Omental fat pad (tissue), 4 donors: ENCODE measurements at places on chromosomes 2 and 18. TPM values are rescaled to one million over a fixed set of nuclear protein-coding genes. Genes with fewer than 3 reads are reported as not detected.
A peak's percentile ranks its signal among the peaks of the same experiment; 100 is the strongest.

Gene IL1RN
- total RNA-seq = 8.8 TPM

Gene SERPINB3
- total RNA-seq = not detected

Gene CTAGE1
- not detected for total RNA-seq

Gene ALPP
- total RNA-seq = not detected

Gene METTL8
- total RNA-seq = 21.4 TPM

DNA sequence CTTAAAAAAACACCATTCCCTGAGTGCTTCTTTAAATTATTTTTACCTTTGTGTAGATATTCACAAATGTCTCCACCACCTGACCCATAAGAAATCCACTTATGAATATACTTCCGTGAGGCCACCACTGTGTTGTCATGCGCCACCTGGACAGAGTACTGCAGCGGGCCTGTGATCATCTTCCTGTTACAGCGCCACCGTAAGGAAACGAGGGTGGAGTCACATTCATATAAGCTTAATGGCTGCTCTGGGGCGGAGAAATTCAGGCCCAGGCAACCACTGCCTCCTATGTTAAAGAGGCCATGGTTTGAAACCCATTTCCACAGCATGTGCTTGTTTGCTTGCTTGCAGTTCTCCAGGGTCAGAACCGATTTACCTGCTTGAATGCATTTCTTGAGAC, 17.7 kb downstream of the PLA2R1 start:
- DNase-seq = no peak

DNA sequence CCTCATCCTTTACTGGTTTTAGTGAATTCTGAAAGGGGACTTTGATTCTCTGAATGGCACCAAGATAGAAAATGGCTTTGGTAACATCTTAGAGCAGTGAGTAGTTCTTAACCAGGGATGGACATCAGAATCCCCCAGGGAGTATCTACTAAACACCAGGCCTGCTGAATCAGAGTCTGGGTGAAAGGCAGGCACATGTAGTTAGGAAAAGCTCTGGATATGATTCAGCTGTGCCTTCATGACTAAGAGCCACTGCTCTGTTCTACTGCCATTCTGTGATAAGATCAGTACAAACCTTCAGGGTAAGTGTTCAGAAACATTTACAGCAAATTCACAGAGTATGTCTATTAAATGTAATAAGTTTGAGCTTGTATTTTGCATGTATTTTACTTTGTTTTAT, 46.2 kb upstream of the B3GNT2 start:
- no peak for DNase-seq

DNA sequence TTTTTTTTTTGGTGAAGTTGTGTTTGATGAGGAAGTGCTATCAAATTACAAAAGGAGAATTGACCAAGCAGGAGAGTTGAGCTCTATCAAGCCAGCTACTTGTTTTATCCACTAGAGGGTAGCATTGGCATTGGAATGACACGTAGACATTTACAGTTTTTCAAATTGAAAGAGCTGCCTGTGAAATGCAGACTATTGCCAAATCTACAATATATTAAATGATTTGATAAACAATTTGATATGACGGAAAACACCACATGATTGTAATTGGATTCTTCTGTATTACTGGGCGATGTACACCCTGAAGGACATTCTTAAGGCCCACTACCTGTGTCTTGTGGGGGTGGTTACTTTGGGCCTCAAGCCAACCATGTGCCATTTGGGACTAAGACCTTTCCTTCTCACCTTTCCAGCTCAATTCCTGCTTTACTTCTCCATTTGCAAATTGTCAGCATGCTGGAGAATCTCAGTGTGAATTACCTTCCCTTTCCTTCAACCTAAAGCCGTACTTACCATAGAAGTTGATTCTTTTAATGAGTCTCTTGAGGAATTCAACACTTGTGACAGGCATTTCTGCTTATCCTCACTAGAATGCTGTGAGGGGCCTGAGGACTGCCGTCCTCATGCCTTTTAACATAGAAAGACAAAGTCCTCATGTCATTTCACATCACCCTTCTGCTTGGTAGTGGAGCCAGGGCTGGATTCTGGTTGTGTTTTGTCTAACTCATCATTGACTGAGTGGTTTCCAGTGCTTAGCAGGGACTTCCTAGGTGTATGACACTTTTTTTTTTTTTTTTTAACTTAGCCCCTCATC, 134.8 kb upstream of the THUMPD2 start:
- no peak for DNase-seq

- DNase-seq = no peak
Measured at GRCh38 chr2:11949732-11950523, 203.5 kb downstream of the LPIN1 start.

GRCh38 chr18:13241893-13242175, 23.3 kb downstream of the LDLRAD4 start:
- DNase-seq = no peak

DNA sequence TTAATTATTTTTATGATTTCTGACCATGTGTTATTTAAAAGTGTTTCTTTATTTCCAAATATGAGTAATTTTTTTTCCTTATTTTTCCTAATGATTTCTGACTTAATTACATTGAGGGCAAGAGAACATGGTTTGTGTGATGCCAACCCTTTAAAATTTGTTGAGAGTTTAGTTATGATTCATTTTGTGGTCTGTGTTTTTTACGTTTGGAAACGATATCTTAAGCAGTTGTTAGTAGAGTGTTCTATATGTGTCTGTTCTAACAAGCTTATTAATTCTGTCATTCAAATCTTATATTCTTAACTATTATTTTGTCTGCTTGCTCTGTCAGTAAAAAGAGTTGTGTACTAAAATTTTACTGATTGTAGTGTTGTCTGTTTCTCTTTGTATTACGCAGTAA, 15.0 kb downstream of the NAB1 start:
- DNase-seq = no peak

GRCh38 chr18:12944709-12945108, 3.1 kb upstream of the SEH1L start:
- no peak for DNase-seq

GRCh38 chr2:23037596-23037995, 347.4 kb upstream of the KLHL29 start:
- no peak for DNase-seq

- no peak for DNase-seq
Measured at GRCh38 chr2:10889651-10890215, 22.0 kb upstream of the KCNF1 start.

DNA sequence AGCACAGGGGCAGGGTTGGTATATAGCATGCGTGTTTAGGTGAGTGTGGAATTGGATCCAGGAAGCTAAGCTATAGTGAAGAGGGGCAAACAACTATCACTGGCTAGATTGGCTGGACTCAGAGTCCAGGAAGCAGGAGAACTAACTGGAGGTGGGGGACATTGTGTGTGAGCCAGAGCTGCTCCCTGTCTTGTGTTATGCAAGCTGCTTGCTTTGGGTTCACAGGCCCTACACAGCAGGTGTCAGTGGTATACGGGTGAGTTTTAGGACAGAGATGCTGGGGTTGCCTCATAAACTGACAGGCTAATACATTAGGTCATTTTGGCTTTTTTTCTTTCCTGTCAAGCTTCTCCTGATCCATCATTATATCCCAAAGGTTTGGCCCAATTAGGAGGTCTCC, 87.5 kb downstream of the CCDC85A start:
- no peak for DNase-seq

- DNase-seq = no peak
Measured at GRCh38 chr2:180322781-180323180, 315.7 kb upstream of the CWC22 start.

DNA sequence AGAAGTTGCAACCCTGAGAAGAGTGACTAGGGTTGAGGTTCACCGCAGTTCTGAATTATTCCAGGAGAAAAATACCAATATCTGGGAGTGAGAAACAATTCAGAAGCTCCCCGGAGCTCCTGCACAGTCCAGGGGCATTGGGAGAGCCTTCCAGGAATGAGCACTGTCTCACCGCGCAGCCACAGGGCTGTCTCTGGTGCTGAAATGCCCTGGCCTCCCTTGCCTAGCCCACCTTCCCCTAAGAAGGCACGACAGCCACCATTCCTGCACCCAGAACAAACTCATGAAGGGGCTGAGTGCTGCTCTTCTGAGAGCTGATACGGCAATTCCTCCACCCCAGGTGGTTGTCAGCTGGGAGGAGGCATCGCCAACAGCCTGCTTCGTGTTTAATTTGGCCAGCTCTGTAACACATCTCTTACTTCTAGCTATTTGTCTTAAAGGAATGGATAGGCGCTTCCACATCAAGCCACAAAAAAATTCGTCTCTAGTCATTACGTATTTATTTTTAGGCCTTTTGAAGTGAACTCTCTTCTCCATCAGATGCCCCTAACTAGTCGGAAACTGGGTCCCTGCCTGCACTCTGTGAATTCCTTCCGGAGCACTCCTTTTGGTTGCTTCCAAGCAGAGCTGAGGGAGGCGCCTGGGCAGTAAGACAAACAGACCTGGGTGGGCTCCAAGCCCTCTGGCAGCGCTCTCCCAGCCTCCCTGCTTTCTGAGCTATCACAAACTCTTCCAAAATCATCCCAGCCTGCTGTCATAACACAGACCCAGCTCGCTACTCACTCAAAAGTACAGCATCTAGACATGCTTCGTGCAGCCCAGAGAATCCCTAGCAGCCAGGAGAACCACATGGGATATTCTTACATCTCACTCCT, 120.5 kb upstream of the CCDC68 start:
- no peak for DNase-seq

- no peak for DNase-seq
Measured at GRCh38 chr2:100057901-100058261, 84.5 kb downstream of the AFF3 start.

DNA sequence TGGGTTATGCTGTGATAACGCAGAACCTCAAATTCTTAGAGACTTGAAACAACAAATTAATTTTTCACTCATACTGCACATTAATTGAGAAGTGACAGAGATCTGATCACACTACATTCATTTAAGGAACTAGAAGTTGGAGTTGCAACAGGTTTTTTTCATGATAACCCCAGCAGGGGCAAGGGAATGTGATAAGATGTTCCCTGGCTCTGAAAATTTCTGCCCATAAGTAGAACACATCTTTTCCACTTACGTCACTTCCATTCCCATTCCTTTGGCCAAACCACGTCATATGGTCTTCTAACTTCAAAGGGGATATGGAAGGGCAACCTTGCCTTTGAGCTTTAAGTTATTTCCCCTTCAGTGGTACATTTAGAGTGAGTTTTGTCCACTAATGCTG, 29.7 kb upstream of the PSME4 start:
- no peak for DNase-seq

- DNase-seq = peak; percentile 79
Measured at GRCh38 chr18:80147418-80148325, 38.6 kb downstream of the ADNP2 start.

DNA sequence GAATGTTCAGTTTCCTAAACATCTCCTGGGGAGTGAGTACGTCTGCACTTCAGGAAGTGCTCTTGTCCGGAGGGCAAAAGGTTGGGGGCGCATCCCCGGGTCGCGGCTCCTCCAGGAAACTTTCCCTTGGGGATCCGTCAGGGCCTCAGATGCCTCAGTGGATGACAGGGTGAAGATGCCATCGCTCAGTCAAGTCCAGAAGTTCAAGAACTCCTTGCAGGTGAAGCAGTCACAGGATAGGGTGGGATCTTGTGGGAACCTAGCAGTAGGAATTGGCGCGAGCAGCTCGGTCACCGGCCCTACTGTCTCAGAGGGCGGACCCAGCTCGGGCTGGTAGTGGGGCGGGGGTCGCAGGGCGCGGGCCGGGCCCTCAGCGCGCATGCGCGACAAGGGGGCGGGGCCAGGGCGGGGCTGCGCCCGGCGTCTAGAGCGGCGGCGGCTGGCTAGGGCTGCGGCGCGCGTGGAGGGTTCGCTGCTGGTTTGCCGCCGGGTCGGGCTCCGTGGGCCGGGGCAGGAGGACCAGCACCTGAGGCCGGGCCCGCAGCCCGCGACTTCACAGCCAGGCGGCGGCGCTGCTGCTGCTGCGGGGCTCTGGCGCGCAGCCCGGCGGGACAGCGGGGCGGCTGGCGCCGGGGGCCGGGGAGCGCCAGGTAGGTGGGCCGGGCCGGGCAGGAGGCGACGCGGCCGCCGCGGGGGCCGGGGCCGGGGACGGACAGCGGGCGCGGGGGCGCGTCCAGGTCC, at the start of gene INPP4A:
Gene INPP4A, plus strand, starts transcription at position 423 of the 741 bp plus-strand sequence. CDS start 75,191 bp downstream, outside the sequence.
- no peak for DNase-seq
